ENCODE measurements at places on chromosomes 13 and 19.
A peak's percentile ranks its signal among the peaks of the same experiment; 100 is the strongest.

DNA sequence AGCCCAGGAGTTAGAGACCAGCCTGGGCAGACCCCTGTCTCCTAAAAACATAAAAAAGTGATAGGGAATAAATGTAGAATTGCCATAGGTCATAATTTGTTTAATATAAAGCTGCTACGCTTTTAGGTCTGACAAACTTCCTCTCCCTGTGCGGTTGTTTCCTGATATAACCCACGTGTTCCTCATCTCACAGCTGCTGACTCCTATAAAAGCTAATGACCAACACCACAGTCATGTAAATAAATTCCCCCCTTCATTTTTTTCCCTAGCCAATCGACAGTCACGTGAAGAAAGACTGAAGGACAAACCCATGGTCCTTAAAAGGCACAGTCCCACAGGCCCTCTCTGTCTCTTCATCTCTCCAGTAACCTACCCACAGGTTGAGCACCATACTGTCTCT, 27.5 kb downstream of the ZNF266 start:
- DNase-seq, result no peak

- no peak for DNase-seq
These were observed 50.3 kb downstream of the GSX1 start for GRCh38 chr13:27842571-27842970.

DNA sequence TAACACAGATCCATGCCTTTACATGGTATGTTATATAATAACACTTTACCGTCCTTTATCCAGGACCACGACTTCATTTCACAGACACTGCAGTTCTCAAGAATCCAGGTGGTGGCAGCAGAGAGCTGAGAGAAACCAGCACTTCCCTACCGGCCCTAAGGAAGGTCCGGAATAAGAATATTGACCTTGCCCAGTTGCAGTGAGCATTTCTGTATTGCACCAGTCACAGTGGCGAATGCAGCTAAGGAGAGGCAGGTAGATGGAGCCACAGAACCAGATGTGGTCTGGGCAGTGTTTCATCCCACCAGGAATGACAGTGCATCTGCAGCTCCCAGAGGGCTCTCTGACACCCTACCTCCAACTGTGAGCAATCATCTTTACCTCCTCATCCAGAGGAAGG, 44.6 kb downstream of the ZNF787 start:
- no peak for DNase-seq

DNA sequence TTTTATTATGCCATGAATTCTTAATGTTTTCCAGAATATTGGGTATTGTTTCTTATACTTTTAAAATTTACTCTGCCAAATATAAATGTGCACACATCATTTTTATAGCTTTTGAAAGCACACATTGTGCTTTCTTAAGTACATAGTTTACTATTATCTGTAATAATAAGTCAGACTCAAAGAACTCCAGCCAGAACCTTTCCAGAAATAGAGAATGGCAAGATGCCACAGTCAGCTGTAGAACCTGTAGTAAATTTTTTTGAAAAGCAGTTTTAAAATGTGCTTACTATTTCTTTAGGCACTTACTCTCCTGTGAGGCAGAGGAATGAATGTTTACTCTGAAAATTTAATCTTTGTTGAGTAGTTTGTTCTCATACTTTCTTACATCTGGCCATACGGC, 1287.1 kb downstream of the PCDH9 start:
- no peak for DNase-seq

- no peak for DNase-seq
These were observed 23.8 kb upstream of the ASF1B start for GRCh38 chr19:14160017-14160703.

GRCh38 chr13:87554045-87554444, 117.1 kb upstream of the SLITRK5 start:
- no peak for DNase-seq

DNA sequence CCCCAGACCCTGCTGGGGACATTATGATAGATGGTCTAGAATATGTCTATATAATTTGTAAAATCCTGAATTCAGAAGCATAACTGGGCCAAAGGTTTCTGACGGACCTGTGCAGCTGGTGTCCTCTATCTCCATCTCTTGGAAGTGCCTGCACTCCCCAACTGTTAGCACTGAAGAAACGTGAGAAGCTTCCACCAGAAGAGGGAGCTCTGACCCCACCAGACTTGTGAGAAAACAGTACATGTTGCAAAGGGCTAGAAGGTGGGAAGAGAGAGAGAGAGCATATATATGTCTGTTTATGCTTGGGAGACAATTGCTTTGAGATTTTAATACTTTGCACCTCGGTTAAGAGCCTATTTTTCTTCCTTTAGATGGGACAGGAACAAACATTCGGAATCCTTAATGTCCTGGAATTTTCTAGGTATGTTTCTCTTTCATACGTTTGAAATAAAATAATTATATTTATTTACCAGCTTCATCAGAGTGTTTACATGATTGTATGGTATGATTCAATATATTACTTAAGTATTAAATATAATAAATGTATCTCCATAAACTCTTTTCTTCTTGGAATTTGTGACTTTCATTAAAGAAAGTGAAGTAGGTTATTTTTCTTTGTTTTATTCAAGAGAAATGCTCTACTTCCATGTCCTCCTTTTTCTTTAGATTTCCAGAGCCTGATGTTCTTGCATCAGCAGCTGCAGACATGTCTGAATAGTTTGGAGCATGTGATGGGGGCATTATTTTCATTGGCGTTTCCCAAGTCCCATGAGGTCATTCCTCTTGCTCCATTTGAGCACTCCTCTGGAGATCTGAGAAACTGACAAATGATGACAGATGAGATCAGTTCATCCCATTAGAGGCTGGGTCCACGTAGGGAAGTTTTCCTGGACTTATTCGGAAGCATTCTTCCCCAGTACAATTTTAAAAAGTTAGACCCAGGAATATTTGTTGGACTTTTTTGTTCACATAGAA, 202.9 kb downstream of the ATP8A2 start:
- DNase-seq, result peak; percentile 28

GRCh38 chr13:101325423-101325822, 90.9 kb downstream of the NALCN start:
- DNase-seq, result no peak

DNA sequence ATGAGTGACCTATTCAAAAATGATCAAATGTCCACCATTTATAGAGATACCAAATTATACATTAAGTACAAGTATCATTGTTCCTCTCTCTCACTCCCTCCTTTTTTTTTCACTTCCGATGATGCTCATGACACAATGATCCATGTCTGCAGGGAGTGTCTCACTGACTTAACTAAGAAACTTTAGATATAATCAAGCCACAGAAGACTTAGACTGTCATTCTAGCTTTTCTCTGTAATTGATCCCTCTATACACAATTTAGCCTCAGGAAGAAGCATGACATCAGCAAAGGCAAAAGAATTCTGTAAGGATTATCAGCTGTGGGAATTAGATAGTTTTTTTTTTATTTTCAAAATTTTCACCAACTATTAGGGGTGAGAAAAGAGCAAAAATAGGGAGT, 734.9 kb upstream of the PCDH9 start:
- DNase-seq, result no peak

DNA sequence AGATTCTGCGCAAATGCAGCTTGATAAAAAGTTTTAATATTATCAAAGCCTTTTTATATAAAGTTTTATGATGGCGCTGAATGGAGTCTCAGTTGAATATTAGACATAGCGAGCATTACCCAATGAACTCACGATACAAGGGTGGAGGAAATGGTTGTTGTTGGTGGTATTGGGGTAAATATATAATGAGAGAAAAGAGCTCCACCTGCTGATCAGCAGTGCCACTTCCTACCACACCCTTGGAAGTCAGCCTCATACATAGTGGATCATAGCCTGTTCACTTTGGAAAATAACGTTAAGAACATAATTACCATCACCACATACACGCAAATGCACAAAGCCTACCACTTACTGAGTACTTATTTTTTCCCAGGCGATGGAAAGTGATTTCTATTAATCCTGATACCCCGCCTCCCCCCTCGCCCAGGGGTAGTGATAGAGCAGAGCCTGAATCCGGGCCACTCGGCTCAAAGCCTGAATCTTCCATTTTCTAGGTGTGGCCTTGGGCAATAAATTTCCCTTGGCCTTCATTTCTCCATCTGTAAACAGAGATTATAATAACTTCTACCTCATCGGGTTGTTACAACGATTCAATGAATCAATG, 358.3 kb downstream of the KLF5 start:
- no peak for DNase-seq

- DNase-seq, result no peak
These were observed 11.2 kb upstream of the PDCD2L start for GRCh38 chr19:34393031-34393430.

DNA sequence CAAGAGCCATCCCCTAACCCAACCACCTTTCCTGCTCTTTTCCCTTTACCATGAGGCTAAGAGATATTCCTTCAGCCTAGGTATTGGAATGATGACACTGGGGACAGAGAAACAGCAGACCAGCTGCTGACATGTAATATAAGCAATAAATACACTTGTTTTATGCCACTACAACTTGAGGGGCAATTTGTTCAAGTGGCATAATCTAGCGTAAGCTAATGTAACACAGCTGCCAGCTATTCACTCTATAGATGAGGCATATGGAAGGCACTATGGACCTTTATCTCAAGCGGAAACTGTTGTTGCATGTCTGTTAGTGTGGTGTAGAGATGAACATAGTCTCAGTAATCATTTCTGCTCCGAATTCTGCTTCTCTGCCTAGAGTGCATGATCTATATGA, 111.1 kb downstream of the STARD13 start:
- DNase-seq, result peak; percentile 9

- DNase-seq, result no peak
These were observed 39.7 kb upstream of the TFDP1 start for GRCh38 chr13:113544896-113545295.

GRCh38 chr19:57709616-57710015, 612 bp upstream of the ZNF154 start:
- no peak for DNase-seq

GRCh38 chr19:27905074-27905473, 1307.9 kb downstream of the UQCRFS1 start:
- no peak for DNase-seq

DNA sequence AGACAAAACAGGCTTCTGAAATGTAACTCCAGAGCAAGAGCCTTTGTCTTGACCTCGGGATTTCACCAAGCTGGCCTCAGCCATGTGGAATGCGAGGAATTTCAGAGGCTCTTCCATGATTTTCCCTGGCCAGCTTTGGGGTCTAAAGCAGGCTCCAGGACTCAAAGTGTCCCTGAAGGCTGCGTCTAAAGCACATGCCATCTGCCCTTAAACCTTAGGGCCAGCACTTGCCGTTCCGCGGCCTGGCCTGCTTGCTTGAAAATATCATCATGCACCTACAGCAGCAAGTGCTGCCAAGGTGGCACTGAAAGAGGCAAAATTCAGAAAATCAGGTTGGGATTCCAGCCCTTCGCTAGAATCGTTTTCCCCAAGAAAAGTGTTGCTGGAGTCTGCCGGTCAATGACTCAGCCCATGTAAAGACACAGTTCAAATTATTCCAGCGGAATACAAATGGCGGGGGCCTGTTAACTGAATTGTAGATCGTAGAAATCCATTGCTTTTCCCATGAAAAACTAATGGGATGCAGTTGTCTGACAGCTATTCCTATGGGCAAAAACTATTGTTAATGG, 105.7 kb upstream of the RAP2A start:
- no peak for DNase-seq

Measured in NCI-H446 treated with DMSO at 0.1 percent for 48 hours (cell line).